ENCODE measurements at places on chromosomes 7 and 10.

- no peak for DNase-seq
Measured at GRCh38 chr10:11338160-11338844, 273.1 kb downstream of the USP6NL start.

DNA sequence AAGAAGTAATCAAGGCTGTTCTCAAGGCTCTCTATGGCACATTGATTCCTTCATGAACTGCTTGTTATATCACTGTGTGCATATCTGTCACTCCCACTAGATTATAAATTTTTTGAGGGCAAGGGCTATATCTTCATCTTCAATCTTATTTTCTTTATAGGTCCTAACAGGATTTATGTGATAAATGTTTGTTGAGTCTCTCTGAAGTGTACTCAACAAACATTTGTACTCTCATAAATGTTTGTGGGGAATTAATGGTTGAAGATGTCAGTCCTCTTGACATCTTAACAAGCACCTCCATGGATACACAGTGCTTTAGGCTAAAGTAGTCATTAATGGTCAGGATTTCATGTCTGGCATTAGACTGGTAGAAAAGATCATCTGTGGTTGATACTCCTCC, 143.2 kb downstream of the RNLS start:
- DNase-seq: no peak

DNA sequence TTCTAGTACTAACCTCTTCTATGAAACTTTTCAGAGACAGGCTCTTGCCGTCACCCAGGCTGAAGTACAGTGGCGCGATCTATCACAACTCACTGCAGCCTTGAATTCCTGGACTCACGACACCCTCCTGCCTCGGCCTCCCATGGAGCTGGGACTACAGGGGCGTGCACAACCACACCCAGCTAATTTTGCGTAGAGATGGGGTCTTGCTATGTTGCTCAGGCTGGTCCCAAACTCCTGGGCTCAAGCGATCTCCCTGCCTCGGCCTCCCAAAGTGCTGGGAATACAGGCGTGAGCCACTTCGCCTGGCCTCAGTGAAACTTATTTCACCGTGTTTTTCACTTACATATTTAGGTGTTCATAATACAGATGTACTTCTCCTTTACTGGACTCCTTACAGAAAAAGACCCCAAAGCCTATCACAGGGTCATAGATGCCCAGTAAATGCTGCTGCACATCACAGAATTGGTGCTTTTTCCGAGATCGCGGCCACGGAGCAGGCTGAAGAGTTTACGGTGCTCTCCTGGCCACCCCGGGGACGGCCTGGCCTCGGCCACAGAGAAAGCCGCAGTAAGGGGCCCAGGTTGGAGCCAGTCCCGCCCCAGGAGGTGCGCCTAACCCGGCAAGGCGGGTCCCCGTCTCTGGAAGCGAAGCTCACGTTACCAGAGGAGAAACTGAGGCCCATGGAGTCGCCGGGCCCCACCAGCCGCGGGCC, 595 bp downstream of the TBL2 start:
- DNase-seq: no peak

GRCh38 chr7:72504061-72504706, 92.0 kb upstream of the CALN1 start:
- no peak for DNase-seq

- DNase-seq: no peak
Measured at GRCh38 chr7:142856565-142857245, 1.8 kb downstream of the EPHB6 start.

- DNase-seq: no peak
Measured at GRCh38 chr7:45911311-45911710, 9.8 kb downstream of the IGFBP3 start.

DNA sequence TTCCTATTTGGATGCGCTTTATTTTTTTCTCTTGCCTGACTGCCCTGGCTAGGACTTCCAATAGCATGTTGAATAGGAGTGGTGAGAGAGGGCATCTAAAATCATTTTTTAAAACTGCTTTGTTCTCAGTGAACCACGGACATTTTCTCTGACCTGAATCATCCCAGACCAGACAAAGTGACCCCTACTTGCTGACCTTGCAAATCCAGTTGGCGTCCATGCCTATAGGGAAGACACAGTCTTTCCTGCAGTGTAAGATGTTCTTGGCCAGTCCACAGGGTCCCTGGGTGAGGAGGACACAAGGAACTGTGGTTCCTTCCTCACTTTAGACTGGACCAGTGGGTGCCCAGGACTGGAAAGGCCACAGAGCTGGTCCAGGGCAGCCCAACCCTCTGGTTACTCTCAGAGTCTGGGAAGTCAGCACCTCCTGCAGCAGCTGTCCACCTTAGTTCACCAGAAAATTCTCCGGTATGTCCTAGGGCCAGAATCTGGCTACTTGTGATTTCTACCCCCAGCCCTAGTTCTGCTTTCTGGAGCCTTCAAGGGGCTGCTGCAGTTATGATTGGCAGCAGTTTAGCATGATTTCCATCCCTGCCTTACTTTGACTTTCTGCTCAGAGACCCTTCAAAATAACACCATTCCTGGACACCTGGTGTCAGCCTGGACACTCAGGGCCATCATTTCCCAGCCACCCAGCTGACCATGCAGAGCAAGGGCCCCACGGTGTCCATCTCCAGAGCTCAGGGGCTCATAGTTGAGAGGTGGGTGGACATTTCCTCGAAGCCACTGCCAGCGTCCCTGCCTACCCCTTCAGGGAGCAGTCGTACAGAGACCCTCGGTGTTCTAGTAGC, 19.3 kb downstream of the VIPR2 start:
- DNase-seq: no peak

GRCh38 chr7:132575419-132575981, 770 bp downstream of the PLXNA4 start:
- DNase-seq: no peak

All from GM12864 (cell line).